ENCODE measurements at places on chromosomes 13 and 19.

DNA sequence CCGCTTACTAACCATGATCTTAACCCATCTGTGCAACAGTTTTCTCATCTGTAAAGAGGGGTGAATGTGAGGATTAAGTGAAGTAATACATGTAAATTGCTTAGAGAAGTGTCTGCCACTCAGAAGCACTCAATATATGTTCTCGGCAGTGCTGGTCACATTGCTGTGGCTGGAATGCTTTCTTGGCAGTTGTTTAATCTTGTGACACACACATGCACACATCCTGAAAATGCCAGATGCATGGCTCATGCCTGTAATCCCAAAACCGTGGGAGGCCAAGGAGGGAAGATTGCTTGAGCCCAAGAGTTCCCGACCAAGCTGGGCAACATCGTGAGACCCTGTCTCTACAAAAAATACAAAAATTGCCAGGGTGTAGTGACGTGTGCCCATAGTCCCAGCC is 4.9 kb upstream of the DMKN start:
- no peak for DNase-seq

DNA sequence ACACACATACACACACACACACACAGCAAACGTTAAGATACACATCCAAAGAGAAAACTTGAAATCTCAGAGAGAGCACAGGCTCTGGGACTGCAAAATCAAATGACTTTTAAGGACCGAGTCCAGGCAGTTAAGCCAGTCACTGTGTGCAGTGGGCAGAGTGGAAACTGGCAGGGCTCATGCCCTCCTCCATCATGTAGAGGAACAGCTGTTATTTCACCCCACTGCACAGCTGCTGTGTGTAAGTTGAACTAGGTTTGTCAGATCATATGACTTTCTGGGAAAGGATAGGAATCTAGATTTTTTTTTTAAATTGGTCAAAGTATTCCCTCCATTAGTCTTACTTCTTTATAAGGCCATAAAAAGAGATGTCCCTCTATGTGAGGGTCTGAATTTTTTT is 1002.1 kb downstream of the UQCRFS1 start:
- no peak for DNase-seq

DNA sequence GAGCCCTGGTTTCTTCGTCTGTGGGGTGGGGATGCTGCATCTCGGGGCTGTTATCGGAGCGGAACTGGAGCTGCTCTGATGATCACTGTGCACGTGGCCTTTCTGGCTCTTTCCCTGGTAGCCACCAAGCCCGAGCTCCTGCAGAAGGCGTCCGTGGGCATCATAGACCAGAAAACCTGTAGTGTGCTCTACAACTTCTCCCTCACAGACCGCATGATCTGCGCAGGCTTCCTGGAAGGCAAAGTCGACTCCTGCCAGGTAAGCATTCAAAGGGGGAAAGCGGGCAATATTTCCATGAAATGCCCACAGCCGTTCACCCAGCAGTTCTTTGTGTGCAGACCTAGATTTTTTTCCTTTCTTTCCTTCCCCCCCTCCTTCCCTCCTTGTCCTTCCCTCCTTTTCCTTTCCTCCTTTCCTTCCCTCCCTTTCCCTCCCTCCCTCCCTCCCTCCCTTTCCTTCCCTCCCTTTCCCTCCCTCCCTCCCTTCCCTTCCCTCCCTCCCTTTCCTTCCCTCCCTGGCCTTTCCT is 9.4 kb downstream of the TIMM13 start:
- no peak for DNase-seq

- no peak for DNase-seq
Measured at GRCh38 chr13:33838647-33839046, 20.7 kb downstream of the RFC3 start.

- peak; percentile 73 for DNase-seq
Measured at GRCh38 chr13:23578411-23579071, 8.3 kb downstream of the TNFRSF19 start.

GRCh38 chr13:30124131-30124768 is 183.1 kb downstream of the KATNAL1 start:
- no peak for DNase-seq

DNA sequence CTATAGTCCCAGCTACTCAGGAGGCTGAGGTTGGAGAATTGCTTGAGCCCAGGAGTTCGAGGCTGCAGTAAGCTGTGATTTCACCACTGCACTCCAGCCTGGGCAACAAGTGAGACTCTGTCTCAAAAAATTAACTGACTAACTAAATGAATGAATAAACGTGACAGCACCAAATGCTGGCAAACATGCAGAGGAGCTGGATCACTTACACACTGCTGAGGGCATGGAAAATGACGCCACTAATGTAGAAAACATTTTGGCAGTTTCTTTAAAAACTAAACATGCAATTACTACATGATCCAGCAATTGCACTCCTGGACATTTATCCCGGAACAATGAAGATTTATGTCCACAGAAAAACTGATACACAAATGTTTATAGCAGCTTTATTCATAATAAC is 31.3 kb upstream of the GTF3A start:
- no peak for DNase-seq

DNA sequence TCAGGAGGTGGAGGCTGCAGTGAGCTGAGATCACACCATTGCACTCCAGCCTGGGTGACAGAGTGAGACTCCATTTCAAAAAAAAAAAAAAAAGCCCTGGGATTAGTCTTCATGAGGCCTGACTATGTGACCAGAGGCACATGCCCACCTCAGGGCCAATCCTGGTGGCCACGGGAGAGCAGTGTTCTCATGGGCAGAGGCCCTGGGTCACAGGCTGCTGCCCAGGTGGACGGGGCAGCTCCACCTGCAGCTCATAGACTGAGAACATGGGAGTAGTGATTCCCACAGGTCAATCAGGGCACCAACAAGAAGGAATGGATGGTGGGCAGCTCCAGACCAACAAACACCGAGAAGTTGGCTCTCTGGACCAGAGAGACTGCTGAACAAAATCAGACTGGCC is 26.1 kb upstream of the PEPD start:
- no peak for DNase-seq

DNA sequence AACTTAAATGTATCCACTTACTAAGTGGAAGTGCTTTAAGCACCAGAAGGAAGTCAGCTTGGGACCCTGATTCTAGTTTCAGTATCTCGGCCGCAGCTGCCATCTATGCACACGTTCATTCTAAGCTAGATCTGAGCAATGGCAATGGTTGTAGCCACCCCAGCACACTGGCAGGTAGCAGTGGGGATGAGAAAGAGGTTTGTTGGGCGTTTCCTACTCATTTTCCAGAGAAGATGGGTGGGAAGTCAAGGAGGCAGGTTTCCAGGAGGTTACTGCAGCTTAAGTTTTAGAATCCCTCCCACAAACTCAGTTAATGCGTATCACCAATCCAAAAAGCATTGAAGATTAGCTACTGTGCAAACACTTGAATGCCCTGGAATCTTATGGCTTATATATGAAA is 114.2 kb upstream of the TSC22D1 start:
- no peak for DNase-seq

DNA sequence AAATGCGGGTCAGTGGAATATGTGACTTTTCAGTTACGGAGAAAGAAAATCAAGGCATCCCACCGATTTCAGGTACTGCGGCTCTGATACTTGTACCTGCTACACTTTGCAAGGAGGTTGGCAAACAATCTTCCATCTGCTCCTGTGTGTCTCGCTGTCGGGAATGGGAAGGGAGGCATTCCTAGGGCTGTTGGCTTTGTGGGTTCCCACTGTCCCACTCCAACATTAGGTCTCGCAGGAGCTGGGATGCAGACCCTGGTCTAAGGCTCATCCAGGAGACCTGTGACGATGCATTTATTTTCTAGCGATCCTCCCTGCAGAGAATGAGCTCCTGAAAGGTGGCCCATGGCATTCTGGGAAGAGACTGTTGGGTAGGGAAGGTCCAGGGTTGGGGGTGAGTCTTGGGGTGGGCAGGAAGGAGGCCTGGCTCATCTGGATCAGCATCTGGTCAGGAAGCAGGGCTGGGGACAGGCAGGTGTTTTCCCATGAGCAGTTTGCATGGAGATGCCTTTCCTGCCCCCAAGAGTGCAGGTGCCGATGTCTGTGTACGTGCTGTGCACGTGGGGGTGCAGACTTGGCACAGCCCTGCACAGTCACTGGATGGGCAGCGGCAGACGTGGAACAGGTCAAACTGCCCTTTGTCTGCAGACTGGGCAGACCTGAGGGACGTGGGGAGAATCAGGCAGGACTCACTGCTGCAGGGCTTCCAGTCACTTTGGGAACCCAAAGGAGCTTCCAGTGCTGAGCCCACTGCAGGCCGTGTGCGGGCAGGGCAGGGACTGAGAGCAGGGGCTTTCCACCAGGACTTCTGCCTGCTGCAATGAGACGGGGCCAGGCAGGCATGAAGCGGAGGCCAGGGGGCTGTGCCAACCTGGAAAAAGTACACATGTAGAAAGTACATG is 152.4 kb downstream of the TEX29 start:
- DNase-seq, result no peak

DNA sequence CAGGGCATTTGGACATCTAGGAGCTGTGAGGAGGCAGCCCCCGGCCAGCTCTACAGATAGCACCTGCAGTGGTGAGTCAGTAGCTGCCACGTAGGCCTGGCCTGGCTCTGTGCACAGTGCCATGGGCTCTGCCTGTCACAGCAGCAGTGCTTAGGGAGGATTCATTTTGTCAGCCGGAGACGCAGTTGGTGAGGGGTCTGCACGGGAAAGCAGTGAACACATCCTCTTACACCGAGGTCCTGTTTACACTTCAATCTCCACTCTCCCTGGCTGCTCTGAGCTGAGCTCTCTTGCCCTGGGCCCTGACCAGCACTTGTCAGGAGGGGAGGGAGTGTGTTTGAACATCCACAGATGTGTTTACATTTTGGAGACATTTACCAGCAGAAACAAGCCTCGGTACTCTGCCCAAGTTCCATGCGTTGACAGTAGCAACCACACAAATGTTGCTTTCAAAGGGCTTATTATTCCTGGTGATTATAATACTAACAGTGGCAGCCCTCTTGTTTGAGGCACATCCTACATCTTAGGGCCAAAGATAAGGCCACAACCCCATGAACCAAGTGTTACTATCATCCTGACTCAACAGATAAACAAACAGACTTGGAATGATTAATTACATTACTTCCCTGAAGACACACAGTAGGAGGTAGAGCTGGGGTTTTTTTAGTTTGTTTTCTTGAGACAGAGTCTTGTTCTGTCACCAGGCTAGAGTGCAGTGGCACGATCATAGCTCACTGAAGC is 148.9 kb downstream of the USP12 start:
- no peak for DNase-seq

GRCh38 chr19:42024622-42025111 is 30.6 kb upstream of the ATP1A3 start:
- no peak for DNase-seq

DNA sequence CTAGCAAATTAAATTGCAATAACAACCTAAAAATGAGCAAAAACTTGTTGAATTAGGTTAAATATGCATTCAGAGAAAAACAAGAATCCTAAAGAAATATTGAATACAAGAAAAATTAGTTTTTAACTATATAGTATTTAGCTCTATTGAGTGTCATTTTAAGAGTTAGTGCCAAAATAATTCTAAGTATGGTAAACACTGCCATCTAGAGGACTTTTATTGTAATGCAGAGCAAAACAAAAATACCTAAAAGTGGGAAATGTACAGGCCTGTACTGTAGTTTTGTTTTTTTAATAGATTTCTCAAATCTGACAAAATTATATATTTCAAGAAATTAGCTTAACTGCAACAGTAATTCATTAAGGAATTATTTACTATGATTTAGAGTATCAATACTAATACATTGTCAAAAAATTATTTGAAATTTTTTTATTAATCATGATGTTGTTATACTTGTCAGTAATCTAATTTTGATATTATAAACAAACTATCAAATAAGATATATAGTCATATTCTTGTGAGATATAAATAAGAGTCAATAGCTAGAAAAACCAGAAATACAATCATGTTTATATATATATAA is 8.2 kb upstream of the PCDH9 start:
- DNase-seq, result peak; percentile 69

DNA sequence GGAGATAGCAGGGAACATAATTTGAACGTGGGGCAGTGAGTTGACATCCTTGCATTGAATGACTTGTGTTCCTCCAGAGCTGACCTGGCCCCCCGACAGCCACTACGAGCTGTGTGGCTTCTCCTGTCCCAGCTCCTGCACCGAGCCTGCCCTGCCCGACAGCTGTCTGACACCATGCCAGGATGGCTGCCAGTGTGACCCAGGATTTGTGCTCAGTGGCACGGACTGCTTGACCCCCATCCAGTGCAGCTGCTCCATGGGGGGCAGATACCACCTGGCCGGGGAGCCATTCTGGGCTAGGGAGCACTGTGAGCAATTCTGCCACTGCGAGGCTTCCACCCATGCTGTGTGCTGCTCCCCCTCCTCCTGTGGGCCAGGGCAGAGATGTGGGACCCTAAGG is 29.2 kb upstream of the FXYD3 start:
- DNase-seq, result no peak

DNA sequence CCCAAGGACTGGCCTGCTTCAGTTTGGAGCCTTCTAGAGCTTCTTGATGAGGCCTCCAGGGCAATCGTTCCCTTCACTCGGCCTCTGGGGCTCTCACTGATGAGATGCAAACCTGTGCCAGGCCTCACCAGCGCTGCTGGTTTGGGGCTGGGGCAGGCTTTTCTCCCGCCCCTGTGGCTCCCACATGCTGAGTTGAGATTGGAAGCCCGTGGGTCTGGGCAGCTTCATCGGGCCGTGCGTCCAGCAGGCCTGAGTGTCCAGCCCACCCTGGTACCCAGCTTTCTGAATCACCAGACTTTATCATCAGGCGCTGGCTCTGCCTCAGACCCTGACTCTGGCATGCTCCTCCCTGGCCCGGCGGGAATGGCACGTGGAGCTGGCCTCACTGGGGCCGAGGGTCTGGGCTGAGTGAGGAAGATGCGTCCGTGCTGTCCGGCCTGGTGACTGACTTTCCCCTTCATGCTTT is 4.3 kb downstream of the CALM3 start:
- no peak for DNase-seq
